RPMI8226 (cell line): ENCODE measurements at places on chromosomes 1 and 21.

DNA sequence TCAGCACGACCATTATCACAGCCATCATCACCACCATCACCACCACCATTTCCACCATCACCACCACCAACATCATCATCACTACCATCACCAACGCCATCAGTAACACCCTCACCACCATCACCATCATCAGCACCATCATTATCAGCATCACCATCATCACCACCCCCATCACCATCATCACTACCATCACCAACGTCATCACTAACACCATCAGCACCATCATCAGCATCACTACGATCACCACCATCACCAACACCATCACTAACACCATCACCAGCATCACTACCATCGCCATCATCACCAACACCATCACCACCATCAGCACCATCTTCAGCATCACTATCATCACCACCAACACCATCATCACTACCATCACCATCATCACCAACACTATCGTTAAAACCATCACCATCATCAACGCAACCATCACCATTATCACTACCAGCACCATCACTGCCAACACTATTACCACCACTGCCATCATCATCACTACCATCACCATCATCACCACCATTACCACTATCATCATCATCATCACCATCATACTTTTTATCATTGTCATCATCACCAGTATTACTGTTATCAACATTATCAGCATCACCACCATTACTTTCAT, 1.3 kb downstream of the TAS1R2 start:
- no peak for DNase-seq

GRCh38 chr1:27001570-27002360, 8.3 kb downstream of the TRNP1 start:
- DNase-seq = peak; percentile 31

DNA sequence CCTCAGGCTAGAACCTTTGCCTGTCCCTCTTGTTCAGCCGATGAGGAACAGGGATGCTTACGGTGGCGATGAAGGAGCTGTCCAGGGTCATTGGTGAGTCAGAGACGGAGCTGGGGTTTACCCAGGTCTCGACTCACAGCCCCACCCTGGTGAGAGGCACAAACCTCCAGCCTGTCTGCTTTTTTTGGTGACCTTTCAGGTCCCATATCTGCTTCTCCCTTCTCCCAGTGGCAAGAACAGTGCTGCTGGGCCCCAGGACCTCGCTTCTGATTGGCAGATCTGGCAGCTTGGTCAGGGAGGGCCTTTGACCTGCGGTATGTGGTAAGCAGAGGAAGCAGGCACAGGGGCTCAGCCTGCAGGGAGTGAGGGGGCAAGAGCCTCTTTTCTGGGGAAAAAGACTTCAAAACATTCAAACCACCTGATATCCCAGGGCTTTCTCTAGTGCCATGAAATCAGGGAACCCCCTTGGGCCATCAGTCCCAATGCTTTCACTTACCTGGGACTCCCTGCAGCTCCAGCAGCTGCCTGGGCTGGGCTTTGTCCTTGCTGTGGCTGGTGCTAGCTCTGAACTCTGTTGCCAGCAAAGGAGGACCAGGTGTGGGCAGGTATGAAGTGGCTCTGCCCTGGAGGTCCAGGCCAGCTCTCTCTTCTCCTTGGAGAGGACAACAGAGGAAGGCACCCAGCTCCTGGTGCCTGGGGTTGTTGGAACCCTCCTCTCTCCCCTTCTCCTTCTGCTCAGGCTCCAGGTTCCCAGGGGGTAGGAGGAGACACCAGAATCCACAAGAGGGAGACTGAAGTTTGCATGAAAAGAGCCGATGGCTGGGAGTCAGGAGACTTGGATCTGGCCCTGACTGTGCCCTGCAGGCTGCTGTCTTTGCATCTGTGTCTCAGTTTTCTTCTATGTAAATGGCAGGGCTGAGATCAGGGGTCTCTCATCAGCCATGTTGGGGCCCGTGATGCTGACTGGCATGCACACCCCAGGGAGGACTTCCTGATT, 41.4 kb downstream of the TRIM62 start:
- no peak for DNase-seq

DNA sequence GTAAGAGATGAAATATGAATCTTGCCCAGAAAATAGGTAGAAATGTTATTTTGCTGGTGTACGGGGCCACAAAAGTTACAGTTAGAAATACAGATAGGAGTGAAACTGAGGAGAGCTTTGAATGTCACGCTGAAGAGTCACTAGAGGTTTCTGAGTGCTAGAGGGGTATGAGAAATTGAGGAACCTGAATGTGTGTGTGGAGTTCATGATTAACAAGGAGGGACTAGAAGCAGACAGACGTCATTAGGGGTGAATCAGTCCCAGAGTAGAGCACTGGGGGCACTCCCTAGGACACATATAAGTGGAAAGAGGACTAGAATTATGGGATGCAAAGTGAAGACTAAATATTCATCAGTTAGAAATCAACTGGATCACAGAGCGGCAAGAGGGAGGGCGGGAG, 188.9 kb upstream of the MAP1LC3C start:
- no peak for DNase-seq

DNA sequence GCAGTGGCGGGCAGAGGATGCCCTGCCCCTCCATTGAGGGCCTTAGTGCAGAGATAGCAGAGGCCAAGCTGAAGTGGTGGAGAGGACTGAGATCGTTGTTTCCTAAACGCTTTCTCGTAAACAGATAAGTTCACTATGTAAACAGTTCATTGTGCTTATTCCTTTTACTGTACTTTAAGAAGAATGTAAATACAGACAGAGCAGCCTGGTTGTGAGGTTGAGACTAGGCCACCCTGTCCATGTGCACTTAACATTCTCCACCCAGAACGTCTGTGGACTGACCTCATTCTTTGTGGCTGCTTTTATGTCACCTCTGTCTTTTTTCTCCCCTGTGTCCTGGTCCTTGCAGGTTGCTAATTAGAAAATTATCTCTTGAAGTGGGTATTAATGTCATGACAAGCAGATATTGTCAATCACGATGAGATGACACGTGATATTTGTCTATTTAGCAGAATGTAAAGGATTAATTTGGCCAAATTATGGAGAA, 8.5 kb downstream of the CENPS start:
- DNase-seq = no peak

GRCh38 chr1:152942161-152942560, 4.8 kb upstream of the SPRR5 start:
- no peak for DNase-seq

- DNase-seq = no peak
Observed at GRCh38 chr1:119635811-119636390, 12.2 kb downstream of the ZNF697 start.

DNA sequence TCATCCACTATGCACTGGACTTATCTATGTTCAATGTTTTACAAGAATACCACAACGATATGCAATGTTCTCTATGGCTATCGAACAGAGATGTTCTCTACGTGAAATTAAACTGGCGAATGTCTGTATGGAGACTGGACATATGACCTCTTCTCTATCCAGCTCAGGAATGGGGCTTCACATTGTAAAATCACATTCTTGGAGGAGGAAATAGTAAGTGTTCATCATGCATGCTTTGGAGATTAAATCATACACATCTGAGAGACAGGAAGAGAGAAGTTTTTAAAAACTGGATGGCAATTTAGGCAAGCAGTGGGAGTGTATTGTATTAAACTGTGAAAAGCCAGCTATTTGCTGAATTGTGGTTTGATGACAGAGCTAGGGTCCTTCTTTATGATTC, 47.9 kb upstream of the RGL1 start:
- DNase-seq = no peak

GRCh38 chr1:79981481-79981880, 975.0 kb upstream of the ADGRL4 start:
- DNase-seq = no peak

- DNase-seq = no peak
Observed at GRCh38 chr1:109806733-109807400, 43.1 kb upstream of the EPS8L3 start.

GRCh38 chr21:19268686-19269085, 865.1 kb upstream of the TMPRSS15 start:
- peak; percentile 40 for DNase-seq

DNA sequence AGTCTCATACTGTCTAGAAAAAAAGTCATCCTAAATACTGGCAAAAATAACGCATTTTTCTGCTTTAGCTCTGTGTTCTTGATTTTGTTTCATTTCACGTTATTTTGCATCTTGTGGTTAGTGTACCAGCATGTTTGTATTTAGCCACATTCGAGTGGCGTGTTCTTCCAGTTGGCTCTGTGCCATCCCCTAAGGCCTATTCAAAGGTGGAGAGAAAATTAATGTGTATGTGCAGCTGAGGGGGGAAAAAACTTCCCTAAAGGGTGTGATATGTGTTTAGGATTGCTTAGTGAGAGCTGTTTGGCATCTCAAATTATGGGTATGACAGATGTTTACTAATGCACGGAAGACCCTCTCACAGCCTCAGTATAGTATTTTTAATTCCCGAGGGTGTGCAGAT, 12.1 kb downstream of the DNAJC16 start:
- DNase-seq = no peak

GRCh38 chr21:38380481-38381137, 117.7 kb downstream of the ERG start:
- peak; percentile 13 for DNase-seq

DNA sequence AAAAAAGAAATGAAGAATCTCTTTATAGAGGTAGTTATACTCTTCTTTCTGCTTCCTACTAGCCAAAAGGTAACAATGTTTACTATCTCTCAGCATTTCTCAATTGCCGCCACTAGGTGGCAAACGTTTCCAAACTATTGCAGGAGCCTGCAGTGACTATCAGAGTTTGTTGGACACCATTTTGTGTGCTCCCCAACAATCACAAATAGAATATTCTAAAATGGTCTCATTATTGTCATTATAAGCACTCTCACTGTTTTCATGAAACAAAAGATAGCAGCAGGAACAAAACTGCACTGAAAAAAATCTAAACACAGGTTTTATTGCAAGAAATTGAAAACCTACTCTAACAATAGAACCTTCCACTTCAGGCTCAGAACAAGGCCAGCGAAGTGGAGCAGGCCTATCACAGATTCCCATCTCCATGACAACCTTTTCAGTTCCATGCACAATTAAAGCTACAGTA, 83.9 kb upstream of the PLPPR4 start:
- DNase-seq = peak; percentile 64

- no peak for DNase-seq
Observed at GRCh38 chr1:51989582-51990477, 670 bp downstream of the RAB3B start.

DNA sequence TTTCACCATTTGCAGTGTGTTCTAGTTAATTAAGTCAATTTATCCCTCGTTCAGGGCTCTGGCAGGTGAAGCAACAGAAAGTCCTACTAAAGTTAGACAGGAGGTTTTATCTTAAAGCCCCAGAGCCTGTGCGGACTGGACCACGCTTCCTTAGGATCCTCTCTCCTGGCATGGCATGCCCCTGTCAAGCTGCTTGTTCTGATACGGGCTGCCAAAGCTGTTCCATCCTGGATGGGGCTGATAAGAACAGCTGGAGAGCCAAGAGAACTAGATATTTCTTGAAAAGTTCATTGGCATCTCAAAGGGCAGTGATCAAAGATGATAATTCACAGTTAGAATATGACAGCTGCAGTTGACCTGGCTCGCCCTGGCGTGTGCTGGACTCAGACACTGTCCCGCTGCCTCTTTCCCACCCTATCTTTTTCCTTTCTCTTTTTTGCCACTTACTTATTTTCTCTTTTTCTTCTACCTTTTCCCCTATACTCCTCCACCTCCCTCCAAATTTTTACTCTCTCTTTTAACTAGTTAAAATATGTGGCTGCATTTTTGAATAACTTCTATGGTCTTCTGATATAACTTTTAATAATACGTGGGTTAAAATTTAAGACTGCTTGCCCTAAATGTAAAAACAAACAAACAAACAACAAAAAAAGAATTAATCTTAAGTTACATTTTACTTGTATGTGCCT, 96.7 kb downstream of the ABCA4 start:
- no peak for DNase-seq

DNA sequence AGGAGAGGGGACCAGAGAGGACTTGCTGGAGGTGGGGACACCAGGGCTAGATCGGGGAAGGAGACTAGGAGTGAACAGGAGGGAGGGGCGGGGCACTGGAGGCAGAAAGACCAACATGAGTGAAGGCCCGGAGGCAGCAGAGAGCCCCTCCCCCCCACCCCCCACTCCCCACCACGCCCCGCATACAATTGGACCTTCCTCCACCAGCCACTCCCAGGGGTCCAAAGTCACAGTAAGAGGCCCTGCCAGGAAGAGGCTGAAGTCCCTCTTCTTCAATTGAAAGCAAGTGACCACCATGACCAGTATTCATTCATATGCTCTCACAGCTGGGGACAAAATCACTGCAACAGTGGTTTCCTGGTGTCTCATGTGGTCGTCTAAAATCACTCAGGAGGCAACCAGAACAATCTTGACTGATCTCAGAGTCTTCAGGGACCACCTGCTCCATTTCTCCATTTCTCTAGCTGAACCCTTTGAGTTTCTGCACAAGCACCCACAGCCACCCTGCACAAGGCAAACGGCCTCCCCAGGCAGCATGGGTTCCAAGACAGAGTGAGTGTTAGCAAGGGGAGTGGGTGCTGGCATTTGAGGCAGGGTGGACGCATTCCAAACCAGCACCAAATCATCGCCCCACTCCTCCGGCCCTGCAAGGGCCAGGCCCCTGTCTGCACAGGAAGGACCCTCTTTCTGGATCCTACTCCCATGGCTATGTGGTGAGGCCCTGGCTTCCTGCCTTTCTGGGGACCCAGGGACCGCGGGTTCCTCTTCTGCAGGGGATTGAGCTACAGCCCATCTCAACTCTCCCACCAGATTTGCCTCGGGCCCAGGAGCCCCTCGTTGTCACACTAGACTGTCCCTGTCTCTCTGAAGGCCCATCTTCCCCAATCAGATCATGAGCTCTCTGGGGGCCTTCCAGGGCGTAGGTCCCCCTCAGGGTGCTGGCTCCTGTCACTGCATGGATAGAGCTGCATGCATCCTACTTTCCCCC, 17.0 kb downstream of the LAPTM5 start:
- DNase-seq = no peak

- DNase-seq = no peak
Observed at GRCh38 chr1:224860488-224861338, 68.8 kb upstream of the DNAH14 start.

DNA sequence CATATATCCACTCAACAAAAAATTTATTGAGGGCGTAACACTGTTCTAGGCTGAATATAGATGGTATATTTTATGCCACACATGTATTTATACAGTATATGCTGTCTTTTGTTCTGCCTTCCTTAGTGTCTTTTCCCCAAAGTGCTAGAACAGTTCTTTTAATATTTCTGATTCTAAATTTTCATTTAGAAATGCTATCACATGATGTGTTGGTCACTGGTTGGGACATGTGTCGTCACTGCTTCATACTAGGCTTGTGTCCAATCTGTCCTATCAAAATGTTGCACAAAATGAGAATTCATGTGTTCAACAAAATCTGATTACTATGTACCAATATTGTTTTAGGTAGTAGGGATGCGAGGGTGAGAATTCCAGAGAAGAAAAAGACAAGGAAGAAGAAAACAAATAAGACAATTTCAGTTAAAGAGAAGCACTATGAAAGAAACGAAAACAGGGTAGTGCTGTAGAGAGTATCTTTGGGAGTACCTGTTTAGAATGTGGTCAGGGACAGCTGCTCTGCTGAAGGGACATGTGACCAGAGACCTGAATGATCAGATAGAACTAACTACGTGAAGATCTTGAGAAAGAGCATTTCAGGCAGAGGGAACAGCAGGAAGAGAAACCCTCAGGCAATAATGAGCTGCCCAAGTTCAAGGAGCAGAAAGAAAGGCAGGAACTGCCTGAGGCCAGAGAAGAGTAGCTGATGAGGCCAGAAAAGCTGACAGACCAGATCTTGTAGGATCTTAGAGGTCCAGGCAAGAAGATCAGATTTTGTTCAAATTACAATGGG, 1.3 kb downstream of the KMO start:
- peak; percentile 78 for DNase-seq

GRCh38 chr1:118961156-118961555, 27.0 kb downstream of the TBX15 start:
- DNase-seq = no peak

GRCh38 chr1:3625151-3625907, 514 bp downstream of the TPRG1L start:
- DNase-seq = no peak
